ENCODE measurements at places on chromosomes 4 and X.

DNA sequence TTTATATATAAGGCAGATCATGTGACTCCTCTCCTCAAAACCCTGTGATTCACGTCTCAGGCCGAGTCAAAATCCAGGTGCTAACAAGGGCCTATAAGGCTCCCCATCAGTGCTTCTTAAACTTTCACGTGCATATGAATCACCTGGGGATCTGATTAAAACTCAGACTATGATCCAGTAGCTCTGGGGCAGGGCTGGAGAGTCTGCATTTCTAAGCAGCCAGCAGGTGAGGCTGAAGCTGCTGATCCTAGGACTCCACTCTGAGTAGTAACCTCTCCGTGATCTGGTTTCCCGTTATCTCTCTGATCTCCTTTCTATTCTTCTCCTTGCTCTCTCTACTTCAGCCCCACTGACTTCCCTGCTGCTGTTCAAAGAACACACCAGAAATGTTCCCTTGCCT is 252.4 kb upstream of the RPS6KA3 start:
- DNase-seq = no peak

DNA sequence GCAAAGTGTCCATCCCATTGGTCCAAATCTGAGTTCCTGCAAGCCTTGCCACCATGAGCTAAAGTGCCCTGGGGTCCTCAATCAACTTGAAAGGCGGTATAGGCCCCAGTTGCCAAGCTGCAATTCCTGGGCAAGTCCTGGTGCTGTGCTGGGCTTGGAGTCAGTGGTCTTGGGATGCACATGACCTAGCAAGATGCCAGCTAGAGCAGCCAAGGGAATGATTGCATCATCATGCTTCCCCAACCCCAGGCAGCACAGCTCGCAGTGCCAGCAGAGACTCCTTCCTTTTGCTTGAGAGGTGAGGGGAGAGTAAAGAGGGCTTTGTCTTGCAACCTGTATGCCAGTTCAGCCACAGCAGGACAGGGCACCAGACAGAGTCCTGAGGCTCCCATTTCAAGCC is 50.5 kb downstream of the KCNIP4 start:
- no peak for DNase-seq

DNA sequence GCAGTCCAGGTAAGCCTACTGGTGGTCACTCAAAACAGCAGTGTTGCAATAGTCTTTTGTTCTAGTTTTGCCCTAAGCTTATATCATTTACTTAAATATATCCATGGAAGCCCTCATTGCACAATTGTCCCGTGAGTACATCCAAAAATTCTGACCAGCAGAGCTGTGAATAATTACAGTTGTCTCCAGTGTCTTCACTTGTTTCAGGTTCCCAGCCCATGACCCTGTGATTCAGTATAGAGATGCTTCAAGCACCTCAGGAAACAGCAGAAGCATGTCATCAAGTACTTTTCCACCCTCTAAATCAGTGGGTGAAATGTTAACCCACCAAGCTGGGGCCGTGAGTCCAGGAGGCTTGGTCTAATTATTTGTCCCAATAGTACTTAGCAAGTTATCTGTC is 214.9 kb upstream of the RPS6KA3 start:
- no peak for DNase-seq

DNA sequence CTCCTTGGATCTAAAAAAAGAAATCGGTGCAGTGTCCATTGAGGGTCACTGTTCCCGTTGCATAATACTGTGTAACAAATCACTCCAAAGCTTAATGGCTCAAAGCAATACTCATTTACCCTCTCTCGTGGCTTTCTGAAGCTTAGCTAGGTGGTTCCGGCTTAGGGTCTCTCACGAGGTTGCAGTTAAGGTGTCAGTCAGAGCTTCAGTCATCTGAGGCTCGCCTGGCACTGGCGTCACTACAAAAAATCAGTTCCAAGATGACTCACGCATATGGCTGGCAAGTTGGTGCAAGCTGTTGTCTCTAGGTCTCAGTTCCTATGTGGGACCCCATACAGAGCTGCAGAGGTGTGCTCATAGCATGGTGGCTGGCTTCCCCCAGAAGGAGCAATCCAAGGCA is 91.0 kb downstream of the BEND2 start:
- DNase-seq = no peak

Measured in SW 1271 (cell line).